GM23338 (cell line): ENCODE measurements at places on chromosomes 1 and 21.

DNA sequence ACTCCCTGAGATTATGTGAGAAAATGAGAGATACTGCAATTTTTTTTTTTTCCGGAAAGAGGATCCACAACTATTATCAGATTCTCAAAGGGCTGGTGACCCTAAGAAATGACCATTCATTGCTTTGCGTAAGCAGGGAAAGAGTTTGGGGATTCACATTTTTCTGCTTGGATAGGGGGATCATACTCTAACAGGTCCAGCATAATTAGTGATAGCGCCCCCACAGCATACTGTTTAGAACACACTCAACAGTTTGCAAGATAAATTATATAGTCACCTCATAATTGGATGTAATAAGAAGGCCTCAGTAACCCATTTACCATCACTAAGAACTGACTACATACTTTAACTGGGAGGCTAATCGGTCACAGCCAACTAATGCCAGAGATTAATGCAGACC, 1.9 kb downstream of the CCT3 start:
- peaks cover 9% of the 10 kb centered on the region for H3K4me1 ChIP-seq
- peaks cover 43% of the 10 kb centered on the region for H3K36me3 ChIP-seq
- no peak overlapping the region for H3K27ac ChIP-seq
- no peaks in the 10 kb centered on the region for H3K27me3 ChIP-seq
- peak; percentile 65 for DNase-seq
- peak overlapping the region; percentile 95 for H3K4me3 ChIP-seq

- no peak overlapping the region for H3K27ac ChIP-seq
- H3K4me1 ChIP-seq: no peaks in the 10 kb centered on the region
- H3K27me3 ChIP-seq: no peaks in the 10 kb centered on the region
- no peak overlapping the region for H3K4me3 ChIP-seq
- no peak for DNase-seq
These were observed 45.9 kb downstream of the COQ8A start for GRCh38 chr1:226985839-226986463.

DNA sequence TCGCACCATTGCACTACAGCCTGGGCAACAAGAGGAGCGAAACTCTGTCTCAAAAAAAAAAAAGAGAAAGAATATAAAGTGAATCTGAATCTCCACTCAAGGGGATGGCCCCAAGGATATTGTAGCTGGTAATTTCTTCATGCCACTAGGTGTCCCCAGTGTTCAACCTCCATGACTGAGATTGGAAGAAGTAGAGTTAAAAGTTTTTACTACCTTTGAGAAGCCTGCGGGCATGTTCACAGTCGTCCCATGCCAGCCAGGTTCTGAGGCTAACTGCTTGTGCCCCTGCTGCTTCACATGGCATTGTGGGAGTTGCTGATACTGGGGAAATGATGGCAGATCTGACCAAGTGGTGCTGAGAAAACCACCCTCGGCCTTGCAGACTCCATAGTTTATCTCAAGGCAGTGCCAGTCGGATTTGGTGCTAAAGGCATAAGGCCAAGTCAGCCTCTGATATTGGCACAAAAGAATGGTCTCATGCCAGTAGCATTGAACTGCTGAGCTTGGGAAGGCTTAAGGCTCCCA, 10.8 kb upstream of the SHISA4 start:
- H3K4me1 ChIP-seq: peaks cover 10% of the 10 kb centered on the region; the same call in 1 of the 2 replicates
- DNase-seq: peak; percentile 83
- H3K27me3 ChIP-seq: no peaks in the 10 kb centered on the region
- H3K36me3 ChIP-seq: peaks cover 15% of the 10 kb centered on the region; the same call in 1 of the 2 replicates

GRCh38 chr1:94012708-94013366, 103.6 kb upstream of the GCLM start:
- peaks cover 25% of the 10 kb centered on the region for H3K27me3 ChIP-seq
- no peaks in the 10 kb centered on the region for H3K36me3 ChIP-seq
- no peak overlapping the region for H3K27ac ChIP-seq
- H3K4me1 ChIP-seq: peaks cover 29% of the 10 kb centered on the region

GRCh38 chr1:164633997-164634396, 75.0 kb downstream of the PBX1 start:
- no peak for DNase-seq
- H3K4me3 ChIP-seq: no peak overlapping the region
- no peaks in the 10 kb centered on the region for H3K36me3 ChIP-seq
- H3K27me3 ChIP-seq: no peaks in the 10 kb centered on the region

- no peak for DNase-seq
- no peak overlapping the region for H3K27ac ChIP-seq
- no peaks in the 10 kb centered on the region for H3K27me3 ChIP-seq
- no peak overlapping the region for H3K4me3 ChIP-seq
- H3K36me3 ChIP-seq: no peaks in the 10 kb centered on the region; the same call in 1 of the 2 replicates
- H3K4me1 ChIP-seq: peaks cover 6% of the 10 kb centered on the region; the same call in 1 of the 2 replicates
These were observed 23.6 kb downstream of the MT1HL1 start for GRCh38 chr1:236980673-236981072.

DNA sequence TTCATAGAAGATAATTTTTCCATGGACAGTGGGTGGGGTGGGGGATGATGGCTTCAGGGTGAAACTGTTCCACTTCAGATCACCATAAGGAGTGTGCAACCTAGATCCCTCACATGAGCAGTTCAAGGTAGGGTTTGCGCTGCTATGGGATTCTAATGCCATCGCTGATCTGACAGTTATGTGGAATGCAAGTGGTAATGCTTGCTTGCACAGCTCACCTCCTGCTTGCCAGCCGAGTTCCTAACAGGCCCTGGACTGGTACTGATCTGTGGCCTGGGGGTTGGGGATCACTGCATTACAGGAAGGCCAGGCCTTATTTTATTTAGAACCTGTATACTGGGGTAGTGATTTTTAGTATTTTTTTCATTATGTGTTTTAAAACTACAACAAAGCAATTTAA, 22.0 kb downstream of the MAN1A2 start:
- DNase-seq: no peak
- peaks cover 5% of the 10 kb centered on the region for H3K4me1 ChIP-seq
- H3K27me3 ChIP-seq: no peaks in the 10 kb centered on the region

DNA sequence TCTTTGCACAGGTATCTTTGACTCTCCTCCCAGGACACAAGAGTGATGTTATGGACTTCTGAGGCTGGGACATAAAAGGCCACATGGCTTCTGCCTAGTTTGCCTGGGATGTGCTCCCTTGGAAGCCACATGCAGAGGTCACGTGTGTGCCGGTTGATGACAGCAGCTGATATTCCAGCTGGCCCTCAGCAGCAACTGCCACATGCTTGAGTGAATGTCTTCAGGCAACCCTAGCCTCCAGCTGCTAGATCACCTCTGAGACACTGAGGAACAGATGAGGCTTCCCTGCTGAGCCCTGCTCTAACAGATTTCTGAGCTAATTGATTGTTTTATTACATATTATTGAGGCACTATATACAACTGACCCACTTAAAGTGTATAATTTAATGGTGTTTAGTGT, 11.6 kb upstream of the AKR7A3 start:
- no peaks in the 10 kb centered on the region for H3K4me1 ChIP-seq
- no peaks in the 10 kb centered on the region for H3K27me3 ChIP-seq
- H3K36me3 ChIP-seq: no peaks in the 10 kb centered on the region
- no peak overlapping the region for H3K27ac ChIP-seq
- H3K4me3 ChIP-seq: no peak overlapping the region
- no peak for DNase-seq

DNA sequence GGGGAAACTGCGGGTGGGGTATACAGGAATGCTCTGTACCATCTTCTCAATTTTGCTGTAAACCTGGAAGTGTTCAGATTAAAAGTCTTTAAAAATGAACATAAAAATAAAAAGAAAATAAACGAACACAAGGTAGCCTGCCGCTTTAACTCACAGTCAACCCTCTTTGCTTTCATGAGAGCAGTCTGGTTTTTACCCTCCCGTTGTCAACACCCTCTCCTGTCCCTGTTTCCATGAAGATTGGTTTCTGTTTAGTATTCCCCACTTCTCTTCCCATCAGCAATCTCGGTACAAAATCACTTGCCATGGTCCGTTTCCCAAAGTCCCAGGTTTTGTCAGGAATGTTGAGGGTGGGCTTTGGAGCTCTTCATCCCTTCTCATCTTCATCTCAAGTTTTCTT, 28.8 kb downstream of the MT1HL1 start:
- no peaks in the 10 kb centered on the region for H3K36me3 ChIP-seq
- H3K27ac ChIP-seq: no peak overlapping the region
- no peaks in the 10 kb centered on the region for H3K27me3 ChIP-seq
- H3K4me3 ChIP-seq: no peak overlapping the region

DNA sequence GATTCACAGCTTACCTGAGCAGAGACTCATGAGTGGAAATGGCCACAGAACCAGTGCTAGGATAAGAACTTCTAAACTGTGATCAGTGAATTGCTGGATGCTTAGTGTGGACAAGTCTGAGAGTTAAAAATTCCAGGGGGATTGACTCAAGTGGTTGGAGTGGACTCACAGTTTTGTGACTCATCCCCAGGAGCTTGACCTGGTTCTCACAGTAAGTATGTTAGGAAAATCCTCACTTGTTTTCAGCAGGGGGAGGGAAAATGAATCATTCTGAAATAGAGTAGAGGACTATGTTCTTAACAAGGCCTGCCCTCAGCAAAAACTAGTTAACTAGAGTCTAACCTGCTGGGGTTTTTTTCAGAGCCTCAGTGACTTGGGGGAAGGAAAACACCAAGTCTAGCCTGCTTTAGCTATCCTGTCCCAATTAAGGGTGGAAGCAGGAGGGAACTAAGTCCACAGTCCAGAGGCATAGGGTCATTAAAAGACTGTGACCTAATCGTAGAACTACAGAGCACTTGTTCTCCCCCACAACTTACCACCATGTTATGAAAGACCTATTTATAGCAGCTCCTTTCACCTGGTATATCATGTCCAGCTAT, 6.1 kb upstream of the CDC73 start:
- H3K4me3 ChIP-seq: no peak overlapping the region
- no peak overlapping the region for H3K27ac ChIP-seq
- H3K27me3 ChIP-seq: peaks cover 6% of the 10 kb centered on the region; the same call in 1 of the 2 replicates
- peaks cover 26% of the 10 kb centered on the region for H3K4me1 ChIP-seq

DNA sequence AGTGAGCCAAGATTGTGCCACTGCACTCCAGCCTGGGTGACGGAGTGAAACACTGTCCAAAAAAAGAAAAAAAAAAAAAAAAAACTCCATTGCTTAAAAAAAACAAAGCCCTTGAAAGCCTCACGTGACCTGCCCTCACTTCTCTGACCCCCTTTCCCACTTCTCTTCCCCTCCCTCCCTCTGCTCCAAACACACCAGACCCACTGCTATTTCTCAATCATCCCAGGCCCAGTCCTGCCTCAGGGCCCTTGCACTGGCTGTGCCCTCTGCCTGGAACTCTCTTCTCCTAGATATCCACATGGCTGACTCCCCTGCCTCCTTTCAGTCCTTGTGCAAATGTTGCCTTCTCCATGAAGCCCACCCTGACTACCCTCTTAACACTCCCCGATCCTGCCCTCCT, 45.4 kb upstream of the TARDBP start:
- DNase-seq: no peak
- H3K4me1 ChIP-seq: peaks cover 24% of the 10 kb centered on the region
- no peaks in the 10 kb centered on the region for H3K36me3 ChIP-seq
- H3K4me3 ChIP-seq: no peak overlapping the region

GRCh38 chr1:9211291-9211811, 23.2 kb upstream of the H6PD start:
- no peaks in the 10 kb centered on the region for H3K4me1 ChIP-seq
- no peaks in the 10 kb centered on the region for H3K27me3 ChIP-seq
- no peaks in the 10 kb centered on the region for H3K36me3 ChIP-seq
- no peak overlapping the region for H3K4me3 ChIP-seq
- no peak for DNase-seq

DNA sequence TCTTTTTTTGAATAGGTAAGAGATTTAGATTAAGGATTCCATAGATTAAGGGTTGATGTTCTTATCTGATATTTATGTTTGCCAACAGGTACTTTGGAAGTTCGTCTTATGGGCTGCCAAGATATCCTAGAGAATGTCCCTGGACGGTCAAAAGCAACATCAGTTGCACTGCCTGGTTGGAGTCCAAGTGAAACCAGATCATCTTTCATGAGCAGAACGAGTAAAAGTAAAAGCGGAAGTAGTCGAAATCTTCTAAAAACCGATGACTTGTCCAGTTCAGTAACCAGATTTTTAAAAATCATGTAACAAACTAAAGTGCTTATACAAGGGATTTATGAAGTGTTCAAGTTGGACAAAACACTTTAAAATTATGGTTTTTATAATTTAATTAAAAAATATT, 100.5 kb downstream of the PKN2 start:
- no peak overlapping the region for H3K4me3 ChIP-seq
- DNase-seq: no peak
- H3K27ac ChIP-seq: no peak overlapping the region
- H3K36me3 ChIP-seq: no peaks in the 10 kb centered on the region; the same call in 1 of the 2 replicates

GRCh38 chr1:220776720-220777326, 9.9 kb upstream of the MTARC1 start:
- H3K4me3 ChIP-seq: no peak overlapping the region
- peak; percentile 92 for DNase-seq
- H3K27ac ChIP-seq: no peak overlapping the region
- no peaks in the 10 kb centered on the region for H3K4me1 ChIP-seq
- H3K27me3 ChIP-seq: no peaks in the 10 kb centered on the region
- H3K36me3 ChIP-seq: no peaks in the 10 kb centered on the region

GRCh38 chr1:202597090-202597761, 113.0 kb downstream of the SYT2 start:
- H3K27ac ChIP-seq: no peak overlapping the region
- no peaks in the 10 kb centered on the region for H3K27me3 ChIP-seq
- H3K4me1 ChIP-seq: no peaks in the 10 kb centered on the region
- no peak for DNase-seq

GRCh38 chr1:28756846-28757245, 20.1 kb downstream of the YTHDF2 start:
- H3K4me3 ChIP-seq: peak overlapping the region; percentile 19; the same call in 1 of the 2 replicates
- H3K27ac ChIP-seq: peak overlapping the region; percentile 29; the same call in 1 of the 2 replicates
- peak; percentile 70 for DNase-seq
- peaks cover 8% of the 10 kb centered on the region; the same call in 1 of the 2 replicates for H3K36me3 ChIP-seq

- DNase-seq: no peak
- H3K27ac ChIP-seq: no peak overlapping the region
- H3K4me3 ChIP-seq: no peak overlapping the region
- H3K36me3 ChIP-seq: no peaks in the 10 kb centered on the region
These were observed 22.6 kb downstream of the PODN start for GRCh38 chr1:53084589-53084971.

DNA sequence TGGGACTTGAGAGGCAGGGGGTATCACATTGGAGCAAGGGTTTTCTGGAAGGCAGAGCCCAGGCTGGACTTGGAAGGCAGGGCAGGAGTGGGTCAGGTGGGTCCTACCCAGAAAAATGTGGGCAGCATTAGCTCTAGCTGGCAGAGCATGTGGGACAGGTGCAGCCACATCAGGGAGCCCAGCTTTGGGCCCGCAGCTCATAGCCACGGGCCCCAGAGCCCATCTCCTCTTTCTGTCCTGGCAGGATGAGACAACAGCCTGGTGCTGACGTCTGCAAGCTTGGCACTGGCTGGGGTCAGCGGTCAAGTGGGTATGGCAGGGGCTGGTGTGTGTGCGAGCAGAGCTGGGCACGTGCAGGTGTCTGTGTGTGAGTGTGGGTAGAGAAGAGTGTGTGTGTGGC, 154.7 kb downstream of the GRIK3 start:
- DNase-seq: no peak
- H3K36me3 ChIP-seq: no peaks in the 10 kb centered on the region
- no peak overlapping the region for H3K4me3 ChIP-seq
- H3K27ac ChIP-seq: no peak overlapping the region
- H3K4me1 ChIP-seq: no peaks in the 10 kb centered on the region

GRCh38 chr21:15212206-15212605, 147.4 kb upstream of the NRIP1 start:
- no peak overlapping the region for H3K27ac ChIP-seq
- H3K36me3 ChIP-seq: no peaks in the 10 kb centered on the region
- H3K4me3 ChIP-seq: no peak overlapping the region
- H3K4me1 ChIP-seq: no peaks in the 10 kb centered on the region
- no peaks in the 10 kb centered on the region for H3K27me3 ChIP-seq
- no peak for DNase-seq
